A172 (cell line): ENCODE measurements at places on chromosomes 5 and 9. TPM values are rescaled to one million over a fixed set of nuclear protein-coding genes. Genes with fewer than 3 reads are reported as not detected.

The SPINK13 gene
- total RNA-seq, result not detected in 2 replicates

DNA sequence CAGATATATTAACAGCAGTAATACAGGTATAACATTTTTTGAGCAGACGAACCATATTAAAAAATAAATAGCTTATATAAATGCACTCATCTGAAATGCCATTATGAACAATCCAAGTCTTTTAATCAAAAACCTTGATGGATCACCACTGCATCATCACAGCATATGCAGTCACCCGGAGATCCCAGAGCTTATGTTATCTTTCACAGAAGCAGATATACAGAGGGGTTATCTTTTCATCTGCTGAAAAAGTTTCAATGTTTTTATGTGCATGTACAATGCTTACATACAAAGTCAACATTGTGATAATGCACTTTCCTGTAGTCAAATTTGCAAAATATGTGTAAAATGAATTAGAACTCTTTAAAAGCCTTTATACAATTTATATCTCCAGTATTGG is 211.9 kb downstream of the FBXL7 start:
- no peak for DNase-seq

DNA sequence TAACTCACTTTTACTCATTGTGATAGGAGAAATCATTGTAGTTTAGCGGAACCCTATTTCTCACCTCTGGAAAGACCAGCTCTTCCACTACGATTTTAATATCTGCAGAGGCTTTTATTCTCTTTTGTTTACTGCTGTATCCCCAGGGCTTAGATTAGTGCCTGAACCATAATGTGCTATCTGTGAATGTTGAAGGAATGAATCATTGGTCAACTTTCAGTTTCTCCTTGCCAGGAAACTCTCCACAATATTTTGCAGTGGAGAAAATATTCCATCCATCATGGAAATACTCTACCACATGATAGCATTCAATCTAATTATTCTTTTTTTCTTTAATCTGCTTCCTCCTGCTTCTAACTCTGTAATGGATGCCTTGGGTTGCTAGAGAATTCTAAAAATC is 263.5 kb upstream of the PTPRD start:
- peak; percentile 47 for DNase-seq

GRCh38 chr9:21060919-21061561 is 16.7 kb downstream of the IFNB1 start:
- no peak for DNase-seq

- DNase-seq, result no peak
These were observed 6.0 kb downstream of the LHX6 start for GRCh38 chr9:122222791-122223190.

DNA sequence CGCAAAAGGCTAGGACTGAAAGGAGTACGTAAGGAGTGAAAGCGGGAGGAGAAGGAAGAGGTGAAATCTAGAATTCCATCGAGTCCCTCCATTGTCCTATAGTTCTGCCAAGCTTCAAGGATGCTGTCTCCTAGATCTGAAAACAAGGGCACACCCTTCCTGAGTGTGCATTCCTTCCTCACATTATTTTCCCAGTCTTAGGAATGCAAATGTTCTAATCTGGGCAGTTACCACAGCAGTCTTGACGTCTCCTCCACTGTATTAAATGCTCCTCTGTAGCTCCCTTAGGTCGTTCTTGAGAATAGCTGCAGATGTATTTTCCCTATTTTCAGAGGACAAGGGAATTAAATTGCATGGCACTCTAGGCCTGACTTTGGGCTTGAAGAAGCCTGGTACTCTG is 127.6 kb downstream of the SLIT3 start:
- peak; percentile 27 for DNase-seq

- no peak for DNase-seq
These were observed 187.1 kb downstream of the KDM4C start for GRCh38 chr9:6944896-6945295.

GRCh38 chr5:79846198-79846521 is 144.9 kb downstream of the MTX3 start:
- DNase-seq, result no peak

- no peak for DNase-seq
These were observed 105.7 kb upstream of the FAM120A start for GRCh38 chr9:93345643-93346230.

DNA sequence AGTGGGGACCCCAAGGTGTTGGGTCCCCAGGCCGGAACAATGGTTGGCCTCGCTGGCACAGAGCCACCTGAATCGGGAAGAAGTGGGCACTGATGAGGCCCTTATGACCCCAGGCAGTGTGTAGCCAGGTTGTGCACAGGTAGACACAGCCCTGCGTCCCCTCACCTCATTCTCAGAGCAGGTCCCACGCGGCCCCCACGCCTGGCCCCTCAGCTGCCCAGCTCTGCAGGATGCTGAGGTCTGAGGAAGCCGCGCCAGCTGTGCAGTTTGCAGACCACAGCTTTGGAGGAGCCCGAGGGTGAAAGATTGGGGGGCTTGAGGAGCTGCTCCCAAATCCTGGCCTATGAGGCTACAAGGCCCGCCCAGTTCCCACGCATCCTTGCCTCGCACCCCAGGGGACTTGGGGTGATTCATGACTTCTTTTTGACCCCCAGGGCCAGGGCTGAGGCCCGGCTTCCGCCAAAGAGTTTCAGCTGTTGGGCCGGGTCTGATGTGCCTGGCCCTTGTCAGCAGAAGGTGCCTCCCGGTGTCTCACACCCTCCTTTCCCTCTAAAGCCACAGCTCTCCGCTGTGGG is 87.8 kb upstream of the PHYKPL start:
- no peak for DNase-seq
